Thymus (tissue), 14 donors: ENCODE measurements at places on chromosomes 6 and 20.

DNA sequence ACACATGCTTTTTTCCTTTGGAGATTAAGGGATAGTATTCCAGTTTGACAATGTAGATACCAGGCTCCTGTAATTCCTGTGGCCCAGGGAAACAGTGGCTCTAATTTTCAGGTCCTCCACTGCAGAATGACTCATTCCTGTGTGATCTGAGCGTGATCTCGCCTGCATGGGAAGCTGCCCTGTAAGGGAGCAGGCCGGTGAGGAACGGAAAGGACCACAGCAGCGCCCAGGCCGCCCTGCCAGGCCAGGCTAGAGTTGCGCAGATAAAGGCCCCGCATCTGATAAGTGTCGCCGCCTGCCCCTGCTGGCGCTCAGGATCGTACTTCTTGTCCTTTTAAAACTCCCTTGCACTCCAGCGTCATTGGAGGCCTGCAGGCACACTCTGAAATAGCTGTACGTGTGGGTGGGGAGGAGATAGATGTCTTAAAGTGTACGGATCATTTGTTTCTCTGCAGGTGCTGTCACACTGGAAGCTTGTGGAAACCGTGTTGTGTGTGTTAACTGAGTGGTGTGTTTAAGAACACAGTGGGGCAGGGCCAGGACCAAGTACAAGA, 60.7 kb downstream of the SYNJ2 start:
- DNase-seq = no peak

DNA sequence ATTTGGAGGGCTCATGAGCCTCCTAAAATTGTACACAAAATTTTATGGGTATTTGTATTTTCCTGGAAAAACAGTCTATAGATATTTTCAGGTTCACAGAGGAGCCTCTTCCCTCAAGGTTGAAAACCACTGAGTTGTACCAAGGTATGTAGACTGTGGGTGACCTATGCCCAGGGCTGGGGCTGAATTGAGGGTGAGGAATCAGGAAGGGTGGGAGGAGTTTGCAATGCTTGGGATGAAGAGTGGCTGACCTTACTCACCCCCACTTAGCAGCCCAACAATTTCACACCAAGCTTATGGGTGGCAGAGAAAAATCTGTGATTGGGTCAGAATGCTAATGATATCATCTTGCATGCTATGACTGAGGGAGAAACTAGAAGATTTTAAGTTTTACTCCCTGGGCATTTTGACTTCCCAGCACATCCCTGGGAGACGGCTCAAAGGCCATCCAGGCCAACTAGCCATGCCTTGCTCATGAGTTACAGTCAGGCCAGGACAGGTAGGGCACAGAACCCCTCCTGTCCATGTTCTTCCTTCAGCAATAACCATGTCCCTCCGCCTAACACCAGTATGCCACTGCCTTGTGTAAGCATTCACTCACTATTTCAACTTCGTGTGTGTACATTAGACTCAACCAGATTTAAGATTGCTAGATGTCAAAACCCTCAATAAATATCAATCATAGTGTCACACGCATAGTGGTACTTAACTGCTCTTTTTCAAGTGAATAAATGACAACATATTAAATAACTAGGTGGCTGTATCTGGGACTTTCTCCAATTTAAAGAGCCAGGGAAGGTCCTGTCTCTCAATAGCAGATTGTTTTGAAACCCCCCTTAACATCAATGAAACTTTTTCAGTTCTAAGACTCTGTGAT, 16.6 kb downstream of the ADTRP start:
- no peak for DNase-seq

DNA sequence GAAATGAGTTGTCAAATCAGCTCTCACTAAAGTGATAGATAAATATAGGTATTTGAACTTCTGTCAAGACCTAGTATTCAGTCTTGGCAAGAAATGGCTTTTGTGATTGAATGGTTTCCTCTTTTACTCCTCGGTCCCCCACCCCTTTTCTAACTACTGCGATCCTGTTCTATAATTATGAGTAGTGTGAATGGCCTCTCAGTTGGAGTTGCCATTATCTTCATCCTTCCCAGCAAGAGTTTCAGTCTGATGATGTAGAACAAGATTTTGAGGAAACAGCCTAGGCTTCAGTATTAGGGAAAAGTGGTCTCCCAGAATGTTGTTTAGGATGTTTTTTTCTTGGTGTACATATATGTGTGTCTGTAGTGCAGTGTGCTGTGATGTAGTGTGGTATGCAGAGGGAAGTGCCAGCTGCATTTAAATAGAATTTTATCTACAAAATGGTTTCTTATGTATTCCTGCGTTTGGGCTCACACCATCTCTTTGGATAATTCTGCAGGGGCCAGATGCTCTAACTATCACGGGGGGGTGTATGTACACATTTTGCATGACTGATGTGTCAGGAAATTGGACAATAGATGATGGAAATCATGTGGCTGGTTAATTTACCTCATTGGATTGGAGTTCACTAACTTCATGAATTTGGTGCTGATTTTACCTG, 180.1 kb upstream of the MMS22L start:
- no peak for DNase-seq

- no peak for DNase-seq
These were observed 2.5 kb upstream of the NAA20 start for GRCh38 chr20:20014659-20015058.

- no peak for DNase-seq
These were observed 432.2 kb downstream of the HTR1B start for GRCh38 chr6:77030929-77031674.

DNA sequence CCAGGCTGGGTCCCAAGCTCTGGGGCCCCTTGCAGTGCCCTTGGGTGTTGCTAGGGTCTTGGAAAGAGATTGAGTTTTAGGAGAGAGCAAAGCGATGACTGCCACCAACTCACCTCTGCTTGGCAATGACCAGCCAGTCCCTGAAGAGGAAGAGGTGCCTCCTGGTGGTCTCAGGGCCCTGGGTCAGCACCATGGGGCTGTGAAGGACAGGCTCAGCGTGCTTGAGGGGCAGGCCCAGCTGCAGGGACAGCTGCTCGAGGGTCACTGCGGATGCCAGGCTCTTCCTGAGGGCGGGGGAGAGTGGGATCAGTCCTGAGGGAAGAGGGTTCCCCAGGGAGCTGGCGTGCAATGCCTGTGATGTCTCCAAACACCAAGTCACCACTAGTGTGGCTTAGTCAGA, 50.8 kb upstream of the TAGAP start:
- DNase-seq = no peak

DNA sequence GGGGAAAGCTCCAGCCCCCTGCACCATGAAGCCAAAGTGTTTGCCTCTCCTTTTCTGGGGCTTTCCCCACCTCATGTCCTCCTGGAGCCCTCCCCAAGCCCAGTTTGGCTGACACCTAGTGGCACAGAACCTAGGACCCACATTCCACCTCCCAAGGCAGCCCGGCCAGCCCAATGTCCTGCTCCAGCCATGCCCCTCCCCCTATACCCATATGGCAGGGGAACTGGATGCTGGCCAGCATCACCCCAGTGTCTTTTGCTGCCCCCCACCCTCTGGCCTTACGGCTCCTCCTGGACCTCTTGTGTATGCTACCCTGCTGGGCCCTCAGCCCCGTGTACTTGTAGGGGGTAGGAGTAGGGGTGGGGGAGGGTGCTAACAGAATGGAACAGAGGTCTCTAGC, 170.1 kb downstream of the KIF6 start:
- no peak for DNase-seq

DNA sequence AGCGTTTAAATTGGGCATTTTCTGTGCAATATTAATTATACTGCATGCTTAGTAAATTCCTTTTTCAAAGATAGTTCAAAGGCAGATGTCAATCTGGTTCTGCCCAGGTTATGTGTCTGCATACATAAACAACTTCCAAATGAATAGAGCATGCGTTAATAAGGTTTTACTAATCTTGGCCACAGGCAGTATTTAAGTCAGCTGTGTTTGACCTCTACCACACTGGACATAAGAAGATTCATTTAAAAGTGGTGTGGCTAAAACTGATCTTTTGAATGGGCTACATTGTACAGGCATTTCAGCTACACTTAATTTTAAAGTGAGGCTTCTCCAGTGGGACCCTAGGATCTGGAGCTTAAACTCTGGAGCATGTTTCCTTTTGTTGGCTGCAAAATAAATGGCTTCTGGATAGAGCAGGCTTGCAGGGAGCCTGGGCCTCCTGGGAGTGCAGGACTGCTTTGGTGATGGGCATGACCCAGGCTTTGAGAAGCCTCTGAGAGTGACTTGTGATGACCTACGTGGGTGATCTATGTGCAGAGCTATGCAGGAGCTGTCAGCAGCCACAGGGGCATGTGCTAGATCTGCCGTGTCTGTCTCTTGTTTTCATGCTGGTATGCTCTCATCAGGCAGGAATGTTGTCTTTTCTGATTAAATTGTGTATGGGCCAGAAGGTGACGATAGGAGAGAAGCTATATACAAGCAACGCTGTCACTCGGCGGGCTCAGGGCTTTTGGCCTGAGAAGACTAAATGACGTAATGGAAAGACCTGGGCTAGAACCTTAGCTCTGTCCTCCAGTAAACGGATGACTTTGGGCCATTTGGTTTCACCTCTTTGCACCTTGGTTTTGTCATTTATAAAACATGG, 331.2 kb downstream of the QKI start:
- no peak for DNase-seq

DNA sequence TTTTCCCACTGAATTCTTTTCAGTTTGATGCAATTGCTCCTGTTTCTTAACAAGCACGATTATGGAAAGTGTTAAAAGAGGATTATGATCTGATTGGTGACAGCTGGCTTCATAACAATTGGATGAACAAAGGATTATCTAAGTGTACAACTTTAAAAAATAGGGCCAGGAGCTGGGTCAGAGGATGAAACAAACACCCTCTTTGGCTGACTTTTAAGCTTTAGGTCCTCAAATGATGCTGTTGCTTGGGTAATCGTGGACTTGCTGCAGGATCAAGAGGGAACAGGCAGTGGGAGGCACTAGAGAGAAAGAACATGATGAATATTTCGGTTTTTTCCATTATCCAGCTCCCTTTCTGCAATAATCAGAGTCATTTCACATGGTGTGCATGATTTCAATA, 35.5 kb upstream of the TMX4 start:
- DNase-seq = no peak
